ENCODE measurements at places on chromosomes 7 and 10.

GRCh38 chr7:153607354-153607753 is 444.8 kb upstream of the DPP6 start:
- DNase-seq = no peak

GRCh38 chr7:2495418-2496299 is 19.5 kb upstream of the GRIFIN start:
- peak; percentile 28 for DNase-seq

GRCh38 chr10:45466784-45467183 is 92.8 kb downstream of the ALOX5 start:
- DNase-seq = no peak

GRCh38 chr7:78062214-78062613 is 263.6 kb downstream of the PHTF2 start:
- no peak for DNase-seq

- no peak for DNase-seq
These were observed 927.2 kb upstream of the AUTS2 start for GRCh38 chr7:68671046-68671445.

DNA sequence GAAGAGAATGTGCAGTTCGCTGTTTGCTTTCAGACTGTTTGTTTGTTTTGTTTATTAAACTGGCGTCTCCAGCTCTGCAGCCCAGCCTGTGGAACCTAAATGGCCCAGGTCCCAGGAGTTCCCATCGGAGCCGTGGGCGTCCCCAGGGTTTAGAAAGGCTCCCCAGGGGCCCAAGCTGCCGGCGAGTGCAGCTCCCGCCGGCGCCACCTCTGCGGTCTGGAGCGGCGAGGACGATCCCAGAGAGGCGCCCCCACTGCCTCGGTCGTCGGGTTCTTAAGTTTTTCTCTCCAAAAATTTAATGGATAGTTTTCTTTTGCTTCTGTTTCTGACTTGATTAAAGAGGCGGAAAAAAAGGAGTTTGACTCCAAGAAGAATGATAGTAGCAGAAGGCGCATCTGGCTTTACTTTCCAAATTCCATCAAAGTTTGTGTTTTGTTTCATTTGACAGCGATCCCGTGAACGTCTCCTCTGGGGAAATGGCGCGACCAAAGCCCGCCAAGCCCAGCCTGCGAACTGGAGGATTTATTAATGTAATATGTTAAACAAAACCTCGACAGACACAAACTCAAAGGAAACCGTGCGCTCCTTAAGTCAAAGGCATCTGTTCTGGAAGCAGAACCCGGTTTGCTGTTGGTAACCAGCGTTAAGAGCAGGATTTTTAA is 718 bp upstream of the FZD1 start:
- DNase-seq = peak; percentile 70

DNA sequence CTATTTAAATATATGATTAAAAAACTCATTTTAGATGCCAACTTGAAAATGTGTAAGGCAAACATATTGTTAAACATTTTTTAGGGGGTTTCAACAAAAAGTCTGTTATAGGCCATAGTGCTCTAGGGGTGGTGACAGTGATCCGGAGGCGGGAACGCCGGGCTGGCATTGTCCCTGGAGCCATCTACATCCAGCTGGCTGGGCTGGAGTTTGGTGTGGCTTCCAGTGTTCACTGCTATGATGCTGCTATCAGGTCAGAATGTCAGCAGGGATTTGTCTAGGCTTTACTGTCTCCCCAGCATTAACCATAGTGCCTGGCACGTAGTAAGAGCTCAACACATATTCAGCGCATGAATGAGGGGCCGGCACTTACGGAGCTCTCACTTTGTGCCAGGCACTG is 1.9 kb upstream of the SLC18A2 start:
- DNase-seq = no peak

DNA sequence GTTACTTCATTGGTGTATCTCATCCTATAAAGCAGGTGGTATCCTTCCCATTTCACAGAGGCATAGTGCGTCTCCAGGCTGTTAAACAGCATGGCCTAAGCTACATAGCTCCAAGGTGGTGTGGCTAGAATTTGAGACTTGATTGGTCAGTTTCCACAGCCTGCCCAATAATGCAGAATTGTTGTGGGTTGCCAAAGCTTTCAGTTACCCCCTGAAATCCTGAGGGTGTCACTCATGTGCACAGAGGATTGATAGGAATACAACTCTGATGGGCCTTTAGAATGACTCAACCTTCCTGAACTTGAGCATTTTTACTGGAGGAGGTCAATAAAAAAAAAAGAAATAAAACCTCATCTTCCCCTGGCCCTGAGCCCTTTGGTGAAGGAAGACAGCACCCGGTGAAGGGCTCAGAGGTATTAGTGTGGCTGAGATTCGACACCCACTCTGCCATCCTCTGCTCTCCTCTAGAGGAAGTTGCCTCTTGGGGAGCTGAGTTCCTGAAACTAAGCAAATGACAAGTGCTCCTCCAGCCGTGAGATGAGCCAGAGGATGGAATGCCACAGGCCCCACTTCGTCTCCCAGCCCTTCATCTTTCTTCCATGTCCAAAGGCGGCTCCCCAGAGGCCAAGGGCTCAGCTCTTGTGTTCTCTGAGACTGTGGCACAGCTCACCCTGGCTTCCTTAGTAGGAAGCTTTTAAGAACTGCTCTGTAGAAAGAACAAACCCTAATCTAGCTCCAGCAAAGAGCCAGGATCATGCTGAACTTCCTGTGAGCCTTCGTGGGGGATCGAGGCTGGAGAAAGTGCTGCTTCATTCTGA is 1.0 kb downstream of the ACSL5 start:
- peak; percentile 51 for DNase-seq

DNA sequence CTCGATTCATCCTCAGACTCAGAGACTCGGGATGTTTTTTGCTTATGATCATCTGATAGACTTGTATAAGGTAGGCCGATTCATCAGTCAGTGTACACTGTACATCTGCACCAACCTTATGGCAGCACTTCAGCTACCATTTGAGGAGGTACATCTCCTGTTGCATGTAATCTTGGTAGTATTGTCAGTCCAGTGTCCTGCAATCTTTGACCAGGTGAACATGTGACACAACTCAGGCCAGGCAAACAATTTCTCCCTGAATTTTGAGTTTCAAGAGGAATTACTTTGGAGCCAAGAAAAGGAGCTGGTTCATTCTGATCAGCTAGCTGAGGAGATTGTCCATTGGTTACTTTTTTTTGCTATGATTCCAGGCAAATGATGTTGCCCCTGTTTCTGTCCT is 19.7 kb upstream of the WASL start:
- DNase-seq = no peak

DNA sequence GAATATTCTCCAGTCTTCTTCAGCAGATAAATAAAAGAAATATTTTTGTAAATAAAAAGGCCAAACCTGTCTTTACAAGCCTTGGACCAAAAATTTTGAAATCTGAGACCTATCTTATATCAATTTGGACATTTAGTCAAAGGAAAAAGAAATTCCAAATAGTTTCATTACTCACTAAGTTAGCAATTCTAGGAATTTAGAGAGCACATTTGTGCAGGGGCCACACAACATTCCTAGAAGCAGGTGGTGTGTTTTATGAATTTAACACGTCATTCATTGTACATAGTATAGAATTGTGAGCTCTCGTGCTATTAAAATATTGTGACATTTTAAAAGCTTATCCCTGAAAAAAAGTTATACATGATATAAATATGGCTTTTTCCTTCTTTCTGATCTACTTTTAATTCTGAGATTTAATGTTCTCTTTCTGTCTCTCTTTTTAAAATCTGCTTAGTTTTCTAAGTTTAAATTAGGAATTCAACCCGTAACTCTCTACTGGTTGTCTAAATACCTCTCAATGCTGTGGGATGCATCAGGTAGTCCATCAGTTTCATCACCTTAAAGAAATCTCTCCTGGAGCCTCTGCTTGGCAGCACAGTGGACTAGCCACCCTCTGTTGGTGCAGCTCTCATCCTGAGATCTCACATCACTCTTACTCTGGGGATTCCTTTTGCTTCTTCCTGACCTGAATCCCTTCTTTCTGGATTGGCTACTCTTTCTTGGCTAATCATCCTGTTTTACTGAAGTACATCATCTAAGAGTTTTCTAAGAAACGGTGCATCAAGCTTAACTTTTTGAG is 124.5 kb downstream of the SEMA3E start:
- DNase-seq = no peak

DNA sequence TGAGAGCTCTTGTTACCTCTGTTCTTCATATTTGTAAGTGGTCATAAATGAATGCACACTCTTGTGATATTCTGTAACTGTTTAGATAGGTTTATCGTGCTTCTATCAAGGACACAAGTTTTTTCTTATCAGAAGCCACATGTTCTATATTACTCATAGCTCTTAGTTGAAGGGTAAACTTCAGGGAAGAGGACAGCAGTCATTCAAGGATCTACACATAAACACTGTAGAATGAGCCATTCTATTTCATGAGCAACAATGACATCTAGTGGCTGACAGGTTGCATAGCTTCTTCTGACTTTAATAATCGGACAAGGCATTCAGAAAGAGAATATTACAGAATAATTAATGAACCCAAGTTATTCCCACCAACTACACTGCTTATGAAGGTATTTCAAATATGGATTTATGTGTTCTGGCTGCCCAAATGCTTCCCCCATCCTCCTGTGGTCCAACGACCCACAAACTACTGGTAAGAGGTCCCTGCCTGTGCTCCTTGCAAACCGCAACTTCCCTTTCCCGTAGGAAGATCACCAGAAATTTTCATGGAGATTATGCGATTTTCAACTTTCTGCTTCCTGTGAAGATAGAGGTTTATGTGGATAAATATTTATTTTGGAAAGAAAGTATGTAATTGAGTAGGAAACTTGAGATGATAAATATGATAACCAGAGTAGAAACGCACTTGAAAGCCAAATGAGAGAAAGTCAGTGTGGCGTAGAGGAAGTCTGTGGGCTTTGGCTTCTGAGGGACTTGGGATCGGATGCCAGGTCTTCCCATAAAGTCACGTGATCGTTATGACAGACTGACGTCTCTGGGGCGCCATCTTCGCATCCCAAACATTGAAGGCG is 16.8 kb upstream of the ABCB5 start:
- DNase-seq = peak; percentile 91

DNA sequence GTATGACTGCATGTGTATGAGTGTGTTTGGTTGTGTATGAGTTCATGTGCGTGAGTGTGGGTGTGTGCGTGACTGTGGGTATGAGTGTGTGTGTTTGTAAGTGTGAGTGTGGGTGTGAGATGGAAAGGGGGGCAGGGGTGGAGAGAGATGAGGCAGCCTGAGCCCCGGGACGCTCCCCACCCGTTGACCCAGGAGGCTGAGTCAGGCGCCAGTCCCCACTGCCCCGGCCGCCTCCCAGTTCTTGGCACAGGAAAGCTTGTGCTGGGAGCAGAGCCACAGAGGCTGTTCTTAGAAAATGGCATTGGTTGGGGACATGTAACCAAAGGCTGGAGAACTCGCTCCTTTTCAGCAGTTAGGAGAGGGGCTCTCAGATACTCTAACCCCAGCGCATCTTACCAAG is 27.8 kb upstream of the NUB1 start:
- DNase-seq = no peak

GRCh38 chr7:118836933-118837332 is 612.4 kb downstream of the ANKRD7 start:
- DNase-seq = no peak

Measured in DMS53 (cell line).